Glutamatergic neuron (in vitro differentiated cells): ENCODE measurements at places on chromosomes 2 and 18. TPM values are rescaled to one million over a fixed set of nuclear protein-coding genes. Genes with fewer than 3 reads are reported as not detected.

GRCh38 chr2:231449503-231450054 lies 14.7 kb downstream of the NCL start:
- no peak overlapping the region for H3K4me3 ChIP-seq
- H3K27ac ChIP-seq: no peak overlapping the region
- no peaks in the 10 kb centered on the region for H3K36me3 ChIP-seq
- no peaks in the 10 kb centered on the region for H3K4me1 ChIP-seq
- no peak for DNase-seq
- H3K27me3 ChIP-seq: peaks cover 1% of the 10 kb centered on the region

DNA sequence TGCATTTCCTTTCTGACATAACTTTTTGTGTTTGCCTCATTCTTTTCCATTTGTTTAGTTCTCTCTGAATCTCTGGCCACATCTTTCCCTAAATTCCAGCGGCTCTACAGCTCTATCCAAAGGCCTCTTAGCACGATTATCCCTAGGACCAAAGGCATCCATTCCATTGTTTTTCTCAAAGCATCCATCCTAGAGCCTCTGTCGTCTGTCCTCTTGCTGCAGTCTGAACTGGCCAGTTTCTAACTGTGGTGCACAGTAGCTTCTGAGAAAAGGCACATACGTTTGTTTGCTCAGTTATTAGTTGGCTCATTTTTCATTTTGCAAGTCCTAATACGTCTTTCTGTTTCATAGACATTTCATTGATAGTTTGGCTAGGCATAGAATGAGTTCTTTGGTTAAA lies 45.7 kb upstream of the TCF7L1 start:
- H3K27me3 ChIP-seq: peaks cover 11% of the 10 kb centered on the region
- no peak for DNase-seq
- no peaks in the 10 kb centered on the region for H3K36me3 ChIP-seq
- H3K4me3 ChIP-seq: no peak overlapping the region
- no peak overlapping the region for H3K27ac ChIP-seq

GRCh38 chr18:21452796-21453510 lies 147.6 kb downstream of the ESCO1 start:
- H3K36me3 ChIP-seq: no peaks in the 10 kb centered on the region
- peaks cover 3% of the 10 kb centered on the region for H3K27me3 ChIP-seq
- no peak overlapping the region for H3K4me3 ChIP-seq
- no peaks in the 10 kb centered on the region for H3K4me1 ChIP-seq
- no peak overlapping the region for H3K27ac ChIP-seq

GRCh38 chr2:168241208-168241607 lies 6.2 kb downstream of the STK39 start:
- DNase-seq: no peak
- no peak overlapping the region for H3K27ac ChIP-seq
- H3K36me3 ChIP-seq: no peaks in the 10 kb centered on the region
- no peak overlapping the region for H3K4me3 ChIP-seq

The ANKRD44 gene
- total RNA-seq: 12.0 TPM

DNA sequence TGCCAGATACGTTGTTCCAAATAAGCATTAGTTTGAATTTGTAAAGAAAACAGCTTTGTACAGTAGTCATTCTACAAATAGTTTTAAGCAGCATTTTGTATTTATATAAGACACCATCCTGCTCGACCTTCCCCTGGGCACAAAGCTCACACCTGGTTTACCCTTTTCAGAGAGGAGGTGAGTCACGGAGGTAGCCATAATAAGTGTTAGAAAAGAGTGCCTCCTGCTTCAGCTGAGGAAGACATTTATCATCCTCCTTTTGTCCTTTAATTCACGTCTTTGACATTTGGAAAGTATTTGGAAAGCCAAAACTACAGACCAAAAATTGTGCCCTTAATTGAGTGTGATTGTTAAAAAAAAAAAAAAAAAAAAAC lies 6.8 kb downstream of the RAB12 start:
- no peak for DNase-seq
- H3K27ac ChIP-seq: peak overlapping the region; percentile 96
- H3K27me3 ChIP-seq: peaks cover 4% of the 10 kb centered on the region
- no peaks in the 10 kb centered on the region for H3K36me3 ChIP-seq
- peak overlapping the region; percentile 8 for H3K4me3 ChIP-seq

GRCh38 chr18:44937960-44938719 lies 257.5 kb downstream of the SETBP1 start:
- H3K4me3 ChIP-seq: peak overlapping the region; percentile 13
- H3K27ac ChIP-seq: peak overlapping the region; percentile 76
- peaks cover 2% of the 10 kb centered on the region for H3K27me3 ChIP-seq
- H3K4me1 ChIP-seq: peaks cover 16% of the 10 kb centered on the region
- DNase-seq: peak; percentile 54

GRCh38 chr2:230256733-230257332 lies 31.3 kb downstream of the SP140 start:
- no peak overlapping the region for H3K27ac ChIP-seq
- H3K27me3 ChIP-seq: peaks cover 1% of the 10 kb centered on the region
- no peaks in the 10 kb centered on the region for H3K4me1 ChIP-seq
- no peaks in the 10 kb centered on the region for H3K36me3 ChIP-seq
- DNase-seq: no peak
- H3K4me3 ChIP-seq: no peak overlapping the region

The PID1 gene
- 5.3 TPM for total RNA-seq

- no peak for DNase-seq
- peaks cover 3% of the 10 kb centered on the region for H3K27me3 ChIP-seq
- no peak overlapping the region for H3K4me3 ChIP-seq
These were observed 55.9 kb downstream of the SDC1 start for GRCh38 chr2:20168727-20169696.

The HAUS1 gene
- total RNA-seq: 32.2 TPM

The SLC16A14 gene
- 4.4 TPM for total RNA-seq

GRCh38 chr18:25235401-25236042 lies 116.4 kb downstream of the ZNF521 start:
- no peaks in the 10 kb centered on the region for H3K27me3 ChIP-seq
- DNase-seq: no peak
- H3K4me3 ChIP-seq: no peak overlapping the region
- no peaks in the 10 kb centered on the region for H3K36me3 ChIP-seq
- H3K27ac ChIP-seq: no peak overlapping the region

DNA sequence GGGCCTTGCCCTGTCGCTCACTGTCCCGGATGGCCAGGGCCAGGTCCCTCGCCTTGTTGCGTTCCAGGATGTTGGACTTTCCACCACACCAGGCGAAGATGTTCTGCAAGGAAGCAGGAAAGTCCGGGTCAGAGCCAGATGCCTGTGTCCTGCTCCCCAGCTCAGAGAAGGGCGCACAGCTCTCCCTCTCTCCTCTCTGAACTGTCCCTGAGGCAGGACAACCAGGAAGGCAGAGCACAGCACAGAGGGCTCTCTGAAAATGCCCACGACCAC lies 11.0 kb downstream of the CAPG start:
- H3K36me3 ChIP-seq: peaks cover 11% of the 10 kb centered on the region
- H3K27ac ChIP-seq: no peak overlapping the region
- no peaks in the 10 kb centered on the region for H3K4me1 ChIP-seq
- no peak for DNase-seq
- H3K27me3 ChIP-seq: peaks cover 5% of the 10 kb centered on the region
- H3K4me3 ChIP-seq: no peak overlapping the region

- no peak overlapping the region for H3K27ac ChIP-seq
- H3K4me3 ChIP-seq: no peak overlapping the region
- H3K4me1 ChIP-seq: no peaks in the 10 kb centered on the region
- H3K27me3 ChIP-seq: no peaks in the 10 kb centered on the region
- no peak for DNase-seq
These were observed 134.4 kb upstream of the ST6GAL2 start for GRCh38 chr2:107020392-107020791.

- H3K27me3 ChIP-seq: no peaks in the 10 kb centered on the region
- H3K36me3 ChIP-seq: no peaks in the 10 kb centered on the region
- no peak overlapping the region for H3K27ac ChIP-seq
- no peak for DNase-seq
- no peak overlapping the region for H3K4me3 ChIP-seq
- H3K4me1 ChIP-seq: no peaks in the 10 kb centered on the region
These were observed 373.3 kb downstream of the IRS1 start for GRCh38 chr2:226426292-226426736.

The AOX1 gene
- total RNA-seq: 0.32 TPM

The CRYGD gene
- 0.76 TPM for total RNA-seq

GRCh38 chr2:46241344-46241743 lies 55.9 kb upstream of the EPAS1 start:
- H3K27ac ChIP-seq: no peak overlapping the region
- peaks cover 5% of the 10 kb centered on the region for H3K4me1 ChIP-seq
- H3K27me3 ChIP-seq: peaks cover 8% of the 10 kb centered on the region
- no peak overlapping the region for H3K4me3 ChIP-seq

The VIL1 gene
- total RNA-seq: not detected

- peak; percentile 91 for DNase-seq
- peak overlapping the region; percentile 96 for H3K27ac ChIP-seq
- no peaks in the 10 kb centered on the region for H3K36me3 ChIP-seq
- peak overlapping the region; percentile 65 for H3K4me3 ChIP-seq
These were observed 25.8 kb downstream of the SPEG start for GRCh38 chr2:219460424-219460926.

The GKN2 gene
- not detected for total RNA-seq

DNA sequence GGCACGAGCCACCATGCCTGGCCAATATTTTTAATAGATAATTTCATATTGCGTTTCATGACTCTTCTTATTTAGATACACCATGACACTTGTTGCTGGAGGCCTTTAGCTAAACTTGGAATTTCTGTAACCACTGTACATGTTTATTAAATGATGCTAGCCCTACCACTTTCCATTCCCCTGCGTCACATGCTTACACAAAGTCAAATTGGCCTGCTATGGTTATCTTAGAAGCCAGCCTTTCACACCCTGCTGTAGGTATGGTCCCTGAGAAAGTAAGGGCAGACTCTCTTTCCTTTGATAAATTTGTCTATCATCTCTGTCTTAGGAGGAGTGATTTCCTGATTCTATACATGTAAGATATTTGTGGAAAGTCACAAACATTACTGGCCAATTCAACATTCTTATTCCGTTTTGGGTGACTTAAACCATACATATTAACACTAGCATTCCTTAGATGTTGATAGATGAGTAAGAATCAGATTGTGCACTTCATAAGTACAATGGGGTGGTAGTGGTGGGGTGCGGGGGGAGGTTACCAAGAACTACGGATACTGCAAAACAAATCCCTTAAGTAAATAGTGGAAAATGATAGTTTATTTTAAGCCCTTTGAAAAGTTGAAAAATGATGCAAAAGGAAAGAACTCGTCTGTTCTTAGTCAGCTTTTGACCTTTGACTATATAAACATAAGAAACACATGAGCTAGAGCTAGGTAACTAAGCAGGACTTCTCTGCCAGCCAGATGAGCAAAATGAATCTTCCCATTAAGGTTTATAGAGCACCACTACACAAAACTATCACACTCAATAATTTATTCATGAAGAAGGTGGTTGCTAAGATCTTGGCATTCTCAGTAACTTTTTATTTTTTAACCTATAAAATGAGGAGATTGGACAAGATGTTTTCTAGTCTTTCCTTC lies 7.9 kb upstream of the NDUFV2 start:
- H3K4me1 ChIP-seq: peaks cover 4% of the 10 kb centered on the region
- no peak for DNase-seq
- H3K4me3 ChIP-seq: no peak overlapping the region
- H3K27ac ChIP-seq: no peak overlapping the region

DNA sequence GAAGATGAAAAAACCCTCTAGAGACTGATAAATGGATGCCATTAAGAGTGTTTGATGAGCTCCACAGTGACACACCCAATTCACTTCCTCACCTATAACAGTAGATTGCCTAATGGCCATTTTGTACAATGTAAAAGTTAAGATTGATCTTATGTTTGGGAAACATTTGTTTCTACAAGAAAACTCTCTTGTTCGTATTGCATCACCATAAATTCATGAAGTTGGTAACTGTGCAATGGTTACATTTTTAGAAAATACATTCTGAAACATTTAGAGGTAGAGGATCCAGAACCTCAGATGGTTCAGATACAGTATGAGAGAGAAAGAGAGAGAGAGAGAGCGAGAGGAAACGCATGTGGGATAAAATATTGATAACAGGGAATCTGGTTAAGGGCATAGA lies 31.8 kb downstream of the DAPL1 start:
- H3K27me3 ChIP-seq: no peaks in the 10 kb centered on the region
- no peak overlapping the region for H3K4me3 ChIP-seq
- no peaks in the 10 kb centered on the region for H3K36me3 ChIP-seq
- DNase-seq: no peak
- peaks cover 2% of the 10 kb centered on the region for H3K4me1 ChIP-seq

- no peak overlapping the region for H3K4me3 ChIP-seq
- H3K27ac ChIP-seq: no peak overlapping the region
- peaks cover 1% of the 10 kb centered on the region for H3K27me3 ChIP-seq
- no peak for DNase-seq
- H3K4me1 ChIP-seq: no peaks in the 10 kb centered on the region
- no peaks in the 10 kb centered on the region for H3K36me3 ChIP-seq
These were observed 19.1 kb downstream of the KCNE4 start for GRCh38 chr2:223071139-223071538.

The TNFAIP6 gene
- not detected for total RNA-seq

- DNase-seq: no peak
- H3K4me1 ChIP-seq: no peaks in the 10 kb centered on the region
- H3K36me3 ChIP-seq: peaks cover 6% of the 10 kb centered on the region
- H3K27ac ChIP-seq: no peak overlapping the region
- peaks cover 1% of the 10 kb centered on the region for H3K27me3 ChIP-seq
These were observed 17.7 kb downstream of the RND3 start for GRCh38 chr2:150469706-150470274.

DNA sequence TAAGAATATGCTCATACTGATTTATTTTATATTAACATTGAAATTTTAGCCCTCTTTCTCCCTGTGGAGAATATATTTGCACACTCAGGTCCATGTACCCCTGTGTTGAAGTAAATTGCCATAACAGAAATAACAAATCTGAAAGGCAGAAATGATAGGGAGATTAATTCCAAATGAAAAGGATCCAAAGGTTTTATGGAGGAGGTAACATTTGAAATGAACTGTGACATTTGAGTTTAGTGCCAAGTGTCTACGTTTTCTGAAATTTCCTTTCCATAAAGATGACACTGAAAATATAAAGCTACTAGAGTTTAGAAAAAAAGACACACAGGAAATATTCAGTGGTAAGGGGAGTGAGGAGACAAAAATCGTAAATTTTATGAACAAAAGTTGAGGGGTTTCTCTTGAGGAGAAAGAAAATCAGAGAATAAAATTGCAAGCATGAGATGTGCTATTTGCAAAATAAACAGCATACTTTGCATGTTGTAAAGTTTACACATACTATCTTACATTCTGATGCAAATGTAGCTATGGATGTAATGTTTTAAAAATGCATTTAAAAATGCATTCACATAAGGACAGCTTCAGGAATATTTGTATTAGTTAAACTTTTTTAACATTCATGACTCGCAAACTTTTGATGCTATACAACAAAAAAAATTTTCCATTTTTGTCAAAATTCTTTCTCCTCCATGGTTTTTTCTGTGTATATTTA lies 69.5 kb downstream of the BAZ2B start:
- no peak for DNase-seq
- H3K27ac ChIP-seq: no peak overlapping the region
- peaks cover 4% of the 10 kb centered on the region for H3K36me3 ChIP-seq
- no peaks in the 10 kb centered on the region for H3K4me1 ChIP-seq
- H3K27me3 ChIP-seq: peaks cover 2% of the 10 kb centered on the region
- no peak overlapping the region for H3K4me3 ChIP-seq

- no peak for DNase-seq
- H3K4me1 ChIP-seq: no peaks in the 10 kb centered on the region
- H3K27me3 ChIP-seq: no peaks in the 10 kb centered on the region
- no peak overlapping the region for H3K4me3 ChIP-seq
- H3K36me3 ChIP-seq: no peaks in the 10 kb centered on the region
- H3K27ac ChIP-seq: no peak overlapping the region
These were observed 82.9 kb downstream of the POLR1A start for GRCh38 chr2:86022661-86023365.

- DNase-seq: no peak
- no peak overlapping the region for H3K27ac ChIP-seq
- H3K27me3 ChIP-seq: no peaks in the 10 kb centered on the region
- no peaks in the 10 kb centered on the region for H3K4me1 ChIP-seq
These were observed 17.2 kb upstream of the IL37 start for GRCh38 chr2:112893752-112894151.
